H1 (cell line): ENCODE measurements at places on chromosomes 6 and 20. TPM values are rescaled to one million over a fixed set of nuclear protein-coding genes. Genes with fewer than 3 reads are reported as not detected.

AGER gene
- 9.6 and 10.9 TPM in 2 replicates for total RNA-seq

- H3K36me3 ChIP-seq, result no peaks in the 10 kb centered on the region
- H3K4me1 ChIP-seq, result peaks cover 7% of the 10 kb centered on the region
- DNase-seq, result peak; percentile 73
- no peak overlapping the region for H3K4me3 ChIP-seq
Measured at GRCh38 chr6:107674995-107675738, 148.9 kb downstream of the SCML4 start.

GRCh38 chr6:156828280-156828703 is 51.1 kb downstream of the ARID1B start:
- no peaks in the 10 kb centered on the region for H3K27me3 ChIP-seq
- no peak overlapping the region for H3K4me3 ChIP-seq
- H3K36me3 ChIP-seq, result no peaks in the 10 kb centered on the region

DNA sequence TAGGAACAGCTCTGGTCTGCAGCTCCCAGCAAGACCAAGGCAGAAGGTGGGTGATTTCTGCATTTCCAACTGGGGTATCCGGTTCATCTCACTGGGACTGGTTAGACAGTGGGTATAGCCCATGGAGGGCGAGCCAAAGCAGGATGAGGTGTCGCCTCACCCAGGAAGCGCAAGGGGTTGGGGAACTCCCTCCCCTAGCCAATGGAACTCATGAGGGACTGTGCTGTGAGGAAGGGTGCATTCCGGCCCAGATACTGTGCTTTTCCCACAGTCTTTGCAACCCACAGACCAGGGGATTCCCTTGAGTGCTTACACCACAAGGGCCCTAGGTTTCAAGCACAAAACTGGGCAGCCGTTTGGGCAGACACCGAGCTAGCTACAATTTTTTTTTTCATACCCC is 21.8 kb downstream of the HDDC2 start:
- no peaks in the 10 kb centered on the region for H3K4me1 ChIP-seq
- no peak overlapping the region for H3K27ac ChIP-seq
- H3K4me3 ChIP-seq, result no peak overlapping the region
- H3K27me3 ChIP-seq, result no peaks in the 10 kb centered on the region
- peaks cover 8% of the 10 kb centered on the region; the same call in 1 of the 2 replicates for H3K36me3 ChIP-seq

- no peaks in the 10 kb centered on the region; the same call in 1 of the 2 replicates for H3K27me3 ChIP-seq
- no peaks in the 10 kb centered on the region for H3K36me3 ChIP-seq
- H3K4me3 ChIP-seq, result no peak overlapping the region
- no peak overlapping the region for H3K27ac ChIP-seq
Measured at GRCh38 chr6:165834613-165835259, 171.7 kb upstream of the PDE10A start.

DNA sequence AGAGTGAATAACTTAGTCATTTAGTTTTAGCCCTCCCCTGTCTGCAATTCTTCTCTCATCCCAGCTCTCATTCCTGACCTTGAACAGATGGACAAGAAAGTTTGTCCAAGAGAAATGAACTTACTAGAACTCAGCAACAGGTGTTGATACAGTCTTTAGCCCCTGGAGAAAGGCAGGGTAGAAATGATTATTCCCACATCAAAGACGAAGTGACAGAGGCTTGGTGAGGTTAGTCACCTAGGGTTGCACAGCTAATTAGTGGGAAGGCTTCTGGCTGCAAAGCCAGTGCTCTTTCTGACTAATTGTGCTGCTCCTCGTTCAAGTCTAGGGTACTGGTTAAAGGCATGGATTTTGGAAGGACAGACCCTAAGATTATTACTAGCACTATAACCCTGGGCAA is 4.5 kb downstream of the ZDHHC14 start:
- no peak overlapping the region for H3K4me3 ChIP-seq
- H3K4me1 ChIP-seq, result peaks cover 2% of the 10 kb centered on the region; the same call in 1 of the 2 replicates
- no peaks in the 10 kb centered on the region for H3K36me3 ChIP-seq

PPP1R14C gene
- 0.25 and 0.61 TPM in 2 replicates for total RNA-seq

- H3K27me3 ChIP-seq, result no peaks in the 10 kb centered on the region
- H3K4me3 ChIP-seq, result no peak overlapping the region
- H3K4me1 ChIP-seq, result peaks cover 2% of the 10 kb centered on the region; the same call in 1 of the 2 replicates
Measured at GRCh38 chr20:9145142-9145541, 76.3 kb downstream of the PLCB4 start.

CCDC170 gene
- total RNA-seq, result 0.09 TPM in 1 of 2 replicates, not detected in the other

DNA sequence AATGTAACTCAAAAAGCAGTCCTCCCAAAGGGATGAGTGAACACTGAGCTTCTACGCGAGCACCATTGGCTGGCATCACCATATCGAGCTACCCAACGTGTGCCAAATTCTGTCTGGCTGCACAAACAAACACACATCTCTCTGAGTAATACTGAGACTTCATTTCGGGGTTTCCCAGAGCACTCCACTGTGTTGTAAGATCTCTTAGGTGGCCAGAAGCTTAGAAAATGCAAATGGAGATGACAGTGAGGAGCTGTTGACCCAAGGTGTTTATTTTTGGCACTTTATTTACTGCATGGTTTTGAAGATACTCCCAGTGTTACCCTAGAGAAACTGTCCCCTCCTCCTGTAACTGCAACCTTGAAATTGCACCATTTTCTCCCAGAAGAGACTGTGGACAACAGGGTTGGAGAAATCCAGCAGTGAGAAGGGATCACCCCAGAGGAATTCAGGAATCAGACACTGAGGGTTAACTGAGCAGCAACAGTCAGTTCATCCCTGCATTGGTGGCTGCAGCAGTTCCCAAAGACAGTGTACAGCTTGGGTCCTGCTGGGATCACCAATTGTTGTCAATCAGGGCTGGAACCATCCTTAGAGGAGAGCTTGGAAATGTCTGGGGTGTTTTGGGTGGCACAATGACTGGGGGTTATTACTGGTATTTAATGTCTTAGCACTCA is 1.0 kb upstream of the RIPOR2 start:
- no peaks in the 10 kb centered on the region for H3K27me3 ChIP-seq
- DNase-seq, result no peak
- peaks cover 15% of the 10 kb centered on the region for H3K4me1 ChIP-seq
- no peak overlapping the region for H3K27ac ChIP-seq
- no peaks in the 10 kb centered on the region for H3K36me3 ChIP-seq

DNA sequence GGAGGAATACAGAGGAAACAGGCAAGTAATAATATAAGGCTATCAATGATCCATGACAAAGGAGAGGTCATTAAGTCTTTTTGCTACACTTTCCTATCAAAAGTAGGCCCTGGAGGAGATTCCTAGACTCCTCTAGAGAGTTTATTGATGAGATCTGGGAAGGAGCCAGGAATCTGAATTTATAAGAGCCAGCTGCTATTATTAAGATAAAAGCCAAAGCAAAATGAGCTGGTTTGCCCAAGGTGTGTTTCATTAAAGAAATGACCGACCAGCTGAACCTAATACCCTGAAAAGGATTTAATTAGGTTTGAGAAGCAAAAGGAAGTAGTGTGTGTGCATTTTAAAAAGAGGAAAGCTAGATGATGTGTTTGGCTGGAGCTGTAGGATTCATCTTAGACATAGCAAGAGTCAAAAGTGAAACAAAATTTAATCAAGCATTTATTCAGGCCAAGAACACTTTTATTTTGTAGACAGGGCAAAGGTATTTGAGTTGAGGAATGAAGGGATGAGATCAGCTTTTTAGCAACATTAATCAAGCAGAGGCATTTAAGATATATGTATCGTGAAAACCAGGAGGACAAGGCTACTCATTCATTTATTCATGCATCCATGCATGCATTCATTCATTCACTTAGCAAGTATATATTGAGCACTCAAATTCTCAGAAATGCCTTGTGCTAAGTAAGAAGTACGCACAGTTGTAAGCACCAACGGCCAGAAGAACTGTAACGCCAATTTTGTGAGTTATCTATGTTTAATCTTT is 43.5 kb upstream of the SCAF8 start:
- no peak overlapping the region for H3K4me3 ChIP-seq
- DNase-seq, result no peak
- H3K27ac ChIP-seq, result no peak overlapping the region

DNA sequence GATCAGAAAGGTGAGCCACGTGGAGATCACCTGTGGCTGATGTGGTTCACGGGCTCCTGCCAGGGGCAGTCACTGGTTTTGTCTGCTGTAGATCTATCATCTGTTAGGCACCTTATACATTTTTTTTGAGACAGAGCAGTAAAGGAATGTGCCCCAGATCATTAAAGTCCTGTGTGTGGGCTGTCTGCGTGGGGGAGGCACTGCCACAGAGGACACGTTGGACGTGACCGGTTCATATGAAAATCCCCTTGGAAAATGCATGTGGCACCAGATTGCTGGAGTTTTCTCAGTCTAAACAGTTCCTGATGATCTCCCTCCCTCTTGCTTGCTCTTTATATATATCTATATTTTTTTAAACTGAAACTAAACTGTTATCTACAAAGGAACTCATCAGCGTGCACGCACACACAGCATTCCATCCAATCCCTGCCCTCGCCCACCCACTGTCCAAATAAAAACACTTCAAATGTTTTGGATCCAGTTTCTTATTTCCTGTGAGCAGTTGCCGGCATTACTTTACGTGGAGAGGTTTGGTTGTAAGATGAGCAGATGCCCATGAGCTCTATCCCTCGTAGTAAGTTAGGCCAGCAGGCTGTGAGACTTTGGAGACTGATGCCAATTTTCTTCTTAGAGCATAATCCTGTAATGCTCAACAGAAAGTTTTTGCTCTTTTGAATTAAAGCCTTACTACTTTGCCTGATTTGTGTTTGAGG is 161.6 kb upstream of the EXOC2 start:
- no peaks in the 10 kb centered on the region for H3K4me1 ChIP-seq
- no peak overlapping the region for H3K4me3 ChIP-seq
- H3K27me3 ChIP-seq, result no peaks in the 10 kb centered on the region
- H3K36me3 ChIP-seq, result no peaks in the 10 kb centered on the region
- DNase-seq, result no peak
- H3K27ac ChIP-seq, result no peak overlapping the region

RTF2 gene
- total RNA-seq, result 51.2 and 51.4 TPM in 2 replicates

DNA sequence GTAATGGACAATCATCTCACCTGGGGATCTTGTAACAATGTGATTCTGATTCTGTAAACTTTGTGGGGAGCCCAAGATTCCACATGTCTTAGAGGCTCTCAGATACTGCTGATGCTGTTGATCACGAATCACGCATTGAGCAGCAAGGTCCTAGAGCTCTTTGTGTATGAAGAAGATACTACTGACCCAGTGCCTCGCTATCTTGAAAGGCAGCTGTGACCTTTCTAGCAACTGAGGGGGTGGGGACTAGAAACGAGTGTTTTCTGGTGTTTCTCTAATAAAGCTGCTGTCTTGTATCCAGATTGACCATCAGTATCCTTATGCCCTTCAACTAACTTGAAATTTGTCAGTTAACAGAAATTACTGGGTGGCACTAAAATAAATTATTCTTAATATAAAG is 142.9 kb downstream of the MTHFD1L start:
- H3K4me3 ChIP-seq, result no peak overlapping the region
- DNase-seq, result no peak
- no peak overlapping the region for H3K27ac ChIP-seq
- peaks cover 14% of the 10 kb centered on the region for H3K4me1 ChIP-seq

GRCh38 chr6:118092086-118092485 is 185.0 kb downstream of the SLC35F1 start:
- no peak overlapping the region for H3K4me3 ChIP-seq
- no peak for DNase-seq
- no peak overlapping the region for H3K27ac ChIP-seq

GRCh38 chr6:147738099-147738498 is 229.6 kb downstream of the SAMD5 start:
- DNase-seq, result no peak
- H3K27me3 ChIP-seq, result no peaks in the 10 kb centered on the region
- no peaks in the 10 kb centered on the region for H3K4me1 ChIP-seq
- no peaks in the 10 kb centered on the region for H3K36me3 ChIP-seq
- no peak overlapping the region for H3K27ac ChIP-seq

- no peak for DNase-seq
- peaks cover 8% of the 10 kb centered on the region; the same call in 1 of the 2 replicates for H3K36me3 ChIP-seq
- H3K4me3 ChIP-seq, result no peak overlapping the region; the same call in 1 of the 2 replicates
- H3K27me3 ChIP-seq, result no peaks in the 10 kb centered on the region
- H3K27ac ChIP-seq, result no peak overlapping the region
Measured at GRCh38 chr6:31661262-31662123, 915 bp upstream of the C6orf47 start.

- H3K4me1 ChIP-seq, result peaks cover 3% of the 10 kb centered on the region
- H3K4me3 ChIP-seq, result no peak overlapping the region
- no peaks in the 10 kb centered on the region for H3K36me3 ChIP-seq
- peak overlapping the region; percentile 6; the same call in 1 of the 2 replicates for H3K27ac ChIP-seq
- DNase-seq, result peak; percentile 80
Measured at GRCh38 chr20:35306931-35307517, 14.8 kb upstream of the FAM83C start.

DNA sequence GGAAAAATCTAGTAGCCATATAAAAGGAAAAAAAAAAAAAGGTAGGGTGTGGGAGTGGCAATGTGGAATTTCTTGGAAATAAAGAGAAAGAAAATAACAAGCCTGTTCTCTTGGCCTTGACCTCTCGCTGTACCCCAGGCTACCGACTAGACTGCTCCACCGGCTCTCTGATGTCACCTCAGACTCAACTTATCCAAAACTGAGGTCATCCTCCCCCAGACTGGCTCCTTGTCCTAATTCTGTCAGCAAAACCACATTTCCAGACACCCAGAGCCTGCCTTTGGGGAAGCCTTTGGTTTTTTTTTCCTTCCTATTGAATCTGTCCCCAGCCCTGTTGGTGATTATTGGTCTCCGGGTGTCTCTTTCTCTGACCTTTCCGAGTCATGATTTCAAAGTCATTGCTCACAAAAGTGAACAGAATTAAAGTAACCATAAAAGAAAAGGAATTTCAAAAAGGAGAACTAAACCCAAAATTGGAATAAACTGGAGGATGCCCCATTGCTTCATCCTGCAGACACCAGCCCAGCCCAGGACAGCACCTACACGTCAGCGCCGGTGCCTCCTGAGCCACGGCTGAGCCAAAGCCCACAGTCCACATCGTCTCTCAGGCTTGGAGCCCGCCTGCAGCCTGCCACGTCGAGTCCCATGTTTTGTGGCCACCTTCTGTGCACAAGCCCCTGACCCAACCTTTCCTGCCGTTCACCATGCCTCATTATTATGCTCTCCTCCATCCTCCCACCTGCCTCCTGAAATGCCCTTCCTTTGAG is 170.7 kb downstream of the MYLK4 start:
- no peak overlapping the region for H3K4me3 ChIP-seq
- no peaks in the 10 kb centered on the region; the same call in 1 of the 2 replicates for H3K27me3 ChIP-seq
- DNase-seq, result no peak
- H3K36me3 ChIP-seq, result no peaks in the 10 kb centered on the region
- H3K4me1 ChIP-seq, result no peaks in the 10 kb centered on the region
- H3K27ac ChIP-seq, result no peak overlapping the region

SPINT3 gene
- not detected in 2 replicates for total RNA-seq

FLOT1 gene
- 85.4 and 87.5 TPM in 2 replicates for total RNA-seq

GRCh38 chr6:134315974-134316441 is 1.9 kb downstream of the SGK1 start:
- no peak overlapping the region for H3K27ac ChIP-seq
- H3K27me3 ChIP-seq, result no peaks in the 10 kb centered on the region
- no peak overlapping the region for H3K4me3 ChIP-seq
- DNase-seq, result no peak
- no peaks in the 10 kb centered on the region for H3K36me3 ChIP-seq
- peaks cover 5% of the 10 kb centered on the region; the same call in 1 of the 2 replicates for H3K4me1 ChIP-seq

- H3K4me1 ChIP-seq, result peaks cover 2% of the 10 kb centered on the region; the same call in 1 of the 2 replicates
- H3K27me3 ChIP-seq, result no peaks in the 10 kb centered on the region
- H3K36me3 ChIP-seq, result peaks cover 2% of the 10 kb centered on the region; the same call in 1 of the 2 replicates
- no peak overlapping the region for H3K27ac ChIP-seq
- no peak overlapping the region for H3K4me3 ChIP-seq
Measured at GRCh38 chr6:37480951-37481534, 18.6 kb downstream of the CCDC167 start.
